NCI-H510A (cell line): ENCODE measurements at places on chromosomes 6 and 20.

DNA sequence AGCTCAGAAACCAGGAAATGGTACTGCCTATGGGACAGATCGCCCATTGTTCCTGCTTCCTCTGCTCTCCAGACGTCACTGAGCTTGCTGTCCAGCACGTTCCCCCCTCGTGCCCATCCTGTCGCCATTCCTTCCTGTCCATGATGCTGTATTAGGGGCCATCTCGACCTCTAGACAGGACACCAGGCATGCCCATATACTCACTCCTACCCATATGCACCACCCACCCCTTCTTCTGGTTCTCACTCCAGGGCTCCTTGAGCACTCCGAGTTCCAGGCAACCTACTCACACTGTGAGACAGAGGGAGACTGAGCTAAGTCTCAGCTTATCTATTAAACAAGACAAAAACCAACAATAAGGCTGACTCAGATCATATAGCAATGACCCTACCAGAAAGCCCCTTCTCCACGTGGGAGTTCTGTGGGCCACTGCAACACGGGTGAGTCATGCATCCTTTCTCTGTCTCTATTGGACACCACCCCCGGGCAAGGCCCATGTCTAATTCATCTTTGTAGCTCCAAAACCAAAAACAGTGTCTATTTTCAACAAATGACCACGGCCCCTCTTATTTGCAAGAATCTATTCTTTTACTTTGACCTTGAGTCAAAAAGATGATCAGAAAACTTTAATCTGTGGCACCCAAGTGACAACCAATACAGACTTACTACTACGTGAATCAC lies 65.7 kb downstream of the PSMG4 start:
- DNase-seq, result no peak

DNA sequence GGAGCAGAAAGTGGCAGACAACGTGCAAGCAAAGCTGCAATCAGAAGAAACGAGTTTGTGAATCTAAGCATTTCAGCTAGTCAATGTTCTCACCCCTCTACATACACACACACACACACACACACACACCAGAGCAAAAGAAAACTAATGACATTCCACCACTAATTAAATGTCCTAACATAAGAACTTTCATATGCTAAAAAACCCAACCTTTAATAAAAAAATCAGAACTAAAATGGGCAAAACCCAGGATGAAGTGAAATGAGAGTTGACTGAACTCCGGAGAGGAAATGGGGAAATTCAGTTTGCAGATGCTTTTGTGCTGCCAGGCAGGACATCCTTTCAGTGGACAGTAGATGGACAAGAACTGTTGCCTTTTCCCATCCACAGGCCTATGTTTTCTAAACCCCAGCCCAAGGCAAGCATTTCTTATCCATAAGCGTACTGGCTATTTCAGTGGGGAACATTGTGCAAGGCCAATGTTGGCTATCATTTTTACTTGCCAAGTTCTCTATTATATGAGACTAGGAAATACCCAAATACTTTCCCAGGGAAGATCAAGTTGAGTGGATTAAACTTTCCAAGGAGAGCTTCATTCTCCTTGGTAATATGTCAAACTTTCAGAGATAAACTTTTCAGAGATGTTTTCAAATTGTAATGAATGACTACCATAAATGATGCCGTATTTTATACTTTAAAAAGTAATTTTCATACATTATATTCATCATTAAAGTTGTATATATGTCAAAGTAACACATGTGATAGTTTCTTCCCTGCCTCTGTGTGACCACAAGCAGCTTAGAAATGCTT lies 27.3 kb downstream of the RIN2 start:
- DNase-seq, result no peak

- no peak for DNase-seq
Measured at GRCh38 chr6:16803294-16804200, 42.3 kb upstream of the ATXN1 start.

- no peak for DNase-seq
Measured at GRCh38 chr6:129510950-129511349, 199.0 kb downstream of the ARHGAP18 start.

- no peak for DNase-seq
Measured at GRCh38 chr6:14316651-14317386, 199.2 kb downstream of the CD83 start.

DNA sequence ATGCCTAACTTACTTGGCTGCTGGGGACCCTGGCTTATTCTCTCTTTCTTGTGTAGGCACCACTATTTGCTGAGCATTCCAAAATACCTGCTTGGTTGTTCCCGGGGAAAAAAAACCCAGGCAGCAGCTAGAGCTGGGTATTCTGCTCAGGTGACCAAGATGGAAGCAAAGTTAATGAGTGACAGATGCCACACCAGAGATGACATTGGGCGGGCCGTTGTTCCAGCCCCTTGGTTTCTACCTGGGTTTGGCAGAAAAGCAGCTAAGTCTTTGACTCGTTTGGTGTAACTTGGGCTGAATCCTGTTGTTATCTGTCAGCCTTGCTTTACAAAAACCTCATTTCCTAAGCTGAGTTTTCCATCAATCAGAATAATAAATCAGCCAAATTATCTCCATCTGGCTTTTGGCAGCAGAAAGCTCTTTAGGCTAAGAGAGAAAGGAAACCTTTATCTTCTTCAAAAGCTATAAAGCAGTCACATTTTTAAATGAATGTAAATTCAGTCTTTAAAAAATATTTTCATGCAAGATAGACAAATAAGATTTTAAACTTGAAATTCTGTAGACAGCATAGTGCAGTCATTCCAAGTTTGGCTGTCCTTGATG lies 202.0 kb upstream of the GMDS start:
- DNase-seq, result no peak

- no peak for DNase-seq
Measured at GRCh38 chr6:157034436-157035230, 257.5 kb downstream of the ARID1B start.

DNA sequence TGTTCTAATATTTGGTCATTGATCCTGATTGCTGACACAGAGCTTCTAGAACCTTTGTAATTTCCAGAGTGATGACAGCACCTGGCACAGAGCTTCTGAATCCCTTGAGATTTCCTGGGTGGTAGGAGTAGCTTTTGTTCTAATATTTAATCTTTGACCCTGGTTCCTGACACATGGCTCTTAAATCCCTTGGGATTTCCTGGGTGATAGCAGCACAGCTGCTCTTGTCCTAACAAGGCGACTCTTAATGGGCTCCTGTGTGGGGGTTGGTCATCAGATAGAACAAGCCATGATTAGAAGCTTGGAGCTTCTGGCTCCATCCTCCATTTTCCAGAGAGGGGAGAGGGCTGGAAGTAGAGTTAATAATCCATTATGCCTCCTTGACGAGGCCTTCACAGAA lies 18.4 kb downstream of the GMPR start:
- no peak for DNase-seq

DNA sequence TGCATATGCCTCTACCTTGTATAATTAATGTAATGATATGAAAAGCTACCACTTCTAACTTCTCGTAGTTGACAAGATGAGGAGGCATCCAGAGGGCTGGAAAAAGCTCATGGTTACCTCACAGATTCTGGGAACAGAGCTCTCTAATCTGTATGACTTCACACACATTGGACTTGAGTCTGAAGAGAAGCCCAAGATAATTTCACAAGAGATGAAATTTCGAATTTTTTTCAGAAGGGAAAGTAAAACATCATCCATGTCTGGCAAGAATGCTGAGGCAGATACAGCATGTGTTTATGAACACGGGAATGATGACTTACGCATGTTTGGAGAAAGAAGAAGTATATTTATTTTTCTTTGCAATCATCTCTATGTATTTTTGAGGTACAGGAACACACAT lies 141.8 kb upstream of the TENT5A start:
- DNase-seq, result no peak

GRCh38 chr6:31041372-31041974 lies 31.2 kb downstream of the MUC22 start:
- no peak for DNase-seq

DNA sequence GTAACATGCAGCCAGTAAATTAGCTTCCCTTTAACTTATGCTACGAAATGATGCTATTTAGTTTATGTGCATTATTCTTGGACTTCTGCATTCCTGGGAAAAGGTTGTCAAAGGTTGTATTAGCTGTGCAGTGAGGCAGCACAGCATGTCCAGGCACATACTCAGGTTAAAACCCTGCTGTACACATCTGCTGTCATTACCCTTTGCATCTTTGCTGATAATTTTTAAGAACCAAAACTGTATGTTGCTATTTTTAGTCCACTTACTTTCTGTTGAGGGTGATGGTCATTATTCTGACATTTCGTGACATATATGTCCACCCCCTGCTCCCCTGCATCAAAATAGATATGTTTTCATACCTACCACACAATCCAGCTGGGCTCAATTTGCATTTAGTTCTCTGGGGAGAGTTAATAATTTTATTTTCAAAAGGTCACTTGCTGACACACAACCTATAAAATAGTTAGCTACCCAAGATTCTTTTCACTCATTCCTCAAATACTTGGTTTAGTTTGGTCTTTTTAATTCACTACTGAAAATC lies 142.5 kb upstream of the SPACA1 start:
- DNase-seq, result no peak

- DNase-seq, result peak; percentile 72
Measured at GRCh38 chr20:431012-431904, 23.2 kb downstream of the RBCK1 start.

DNA sequence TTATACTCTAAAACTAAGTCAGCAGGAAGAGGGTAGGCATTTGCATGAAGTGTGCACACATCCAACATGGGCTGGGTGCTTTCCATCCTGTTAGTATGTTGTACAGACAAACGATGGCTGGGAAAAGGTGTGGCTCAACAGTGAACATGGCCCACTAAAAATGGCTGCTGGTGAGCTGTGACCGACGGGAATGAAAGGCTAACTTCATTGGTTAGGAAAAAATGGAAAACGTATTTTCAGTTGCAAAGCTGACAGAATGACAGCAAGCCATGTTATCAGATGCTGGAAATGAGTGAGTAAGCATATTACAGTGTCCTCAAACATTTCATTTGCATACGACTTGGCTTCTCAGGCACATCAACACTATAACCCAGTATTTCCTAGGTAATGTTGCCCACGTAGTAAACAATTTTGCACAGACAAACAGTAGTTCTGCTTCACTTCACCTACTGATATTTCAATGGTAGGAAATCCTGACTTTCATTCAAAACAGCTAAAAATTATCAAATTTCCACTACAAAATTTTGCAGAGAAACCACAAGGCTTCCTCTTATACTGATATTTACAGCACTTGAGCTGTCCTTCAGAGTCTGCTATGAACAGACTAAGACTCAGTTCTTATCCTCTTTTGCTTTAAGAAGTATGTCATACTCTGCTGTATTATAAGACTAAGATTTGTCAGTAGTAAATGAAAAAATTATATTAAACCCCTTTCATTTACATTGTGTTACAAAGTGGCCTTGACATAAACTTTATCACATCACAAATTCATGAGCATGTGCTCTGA lies 98.9 kb downstream of the IRF4 start:
- DNase-seq, result no peak

GRCh38 chr6:34506718-34507117 lies 40.8 kb downstream of the PACSIN1 start:
- DNase-seq, result no peak

DNA sequence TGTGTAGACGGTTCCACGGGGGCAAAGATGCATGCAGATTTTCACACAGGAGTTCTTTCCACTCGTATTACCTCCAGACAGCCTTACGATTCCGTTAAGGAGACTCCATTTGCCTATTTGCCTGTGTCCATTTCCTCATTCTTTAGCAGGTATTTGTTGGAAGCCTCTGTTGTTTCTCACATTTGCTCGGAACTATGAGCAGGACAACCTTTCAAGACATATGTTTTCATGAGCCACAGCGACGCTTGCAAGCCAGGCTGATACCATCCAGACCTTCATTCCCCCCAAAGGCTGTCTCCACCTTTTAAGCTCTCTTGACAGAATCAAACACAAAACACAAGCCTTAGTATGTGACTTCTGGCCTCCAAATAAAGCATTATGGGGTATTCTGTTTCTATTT lies 57.6 kb upstream of the NEDD9 start:
- DNase-seq, result no peak

DNA sequence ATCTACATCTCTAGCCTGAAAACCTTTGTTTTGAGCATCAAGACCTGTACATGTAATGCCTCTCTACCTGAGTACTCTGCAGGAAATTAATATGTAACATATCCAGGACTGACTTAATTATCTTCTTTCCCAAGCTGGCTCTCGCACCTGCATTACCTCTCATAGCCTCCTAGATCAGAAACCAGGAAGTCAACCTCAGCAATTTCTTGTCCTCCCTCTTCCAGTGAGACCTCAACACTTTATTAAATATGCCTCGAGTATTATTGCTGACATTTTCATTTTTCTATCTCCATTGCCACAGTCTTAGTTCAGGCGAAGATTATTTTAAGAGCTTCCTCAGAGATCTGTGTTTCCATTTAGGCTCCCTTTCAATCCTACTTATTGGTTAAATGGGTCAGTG lies 69.0 kb downstream of the MACROD2 start:
- no peak for DNase-seq

DNA sequence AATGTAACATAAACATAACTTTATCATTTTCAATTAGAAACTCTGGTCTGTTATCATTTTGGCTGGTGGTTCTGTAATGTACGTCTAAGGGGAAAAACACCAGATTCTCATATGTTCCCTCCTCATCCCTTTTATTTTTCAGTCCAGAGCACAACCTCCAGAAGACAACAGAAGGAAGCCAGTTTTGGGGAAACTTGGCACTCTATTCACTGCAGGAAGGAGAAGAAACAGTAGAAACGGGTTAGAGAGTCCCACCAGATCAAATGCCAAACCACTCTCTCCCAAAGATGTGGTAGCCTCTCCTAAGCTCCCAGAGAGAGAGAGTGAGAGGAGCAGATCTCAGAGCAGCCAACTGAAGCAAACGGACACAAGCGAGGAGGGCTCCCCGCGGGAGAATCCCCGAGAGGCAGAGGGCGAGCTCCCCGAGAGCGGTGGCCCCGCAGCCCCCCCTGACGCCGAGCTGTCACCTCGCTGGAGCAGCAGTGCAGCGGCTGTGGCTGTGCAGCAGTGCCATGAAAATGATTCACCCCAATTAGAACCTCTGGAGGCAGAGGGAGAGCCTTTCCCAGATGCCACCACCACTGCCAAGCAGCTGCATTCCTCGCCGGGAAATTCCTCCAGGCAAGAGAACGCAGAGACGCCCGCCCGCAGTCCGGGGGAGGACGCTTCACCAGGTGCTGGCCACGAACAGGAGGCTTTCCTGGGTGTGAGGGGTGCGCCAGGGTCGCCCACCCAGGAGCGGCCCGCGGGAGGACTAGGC lies 117.8 kb downstream of the RTN4IP1 start:
- no peak for DNase-seq

- no peak for DNase-seq
Measured at GRCh38 chr6:56613247-56613851, 29.3 kb downstream of the DST start.

GRCh38 chr20:2399390-2399789 lies 18.7 kb downstream of the TGM6 start:
- no peak for DNase-seq
